ENCODE measurements at places on chromosomes 2 and 18.

DNA sequence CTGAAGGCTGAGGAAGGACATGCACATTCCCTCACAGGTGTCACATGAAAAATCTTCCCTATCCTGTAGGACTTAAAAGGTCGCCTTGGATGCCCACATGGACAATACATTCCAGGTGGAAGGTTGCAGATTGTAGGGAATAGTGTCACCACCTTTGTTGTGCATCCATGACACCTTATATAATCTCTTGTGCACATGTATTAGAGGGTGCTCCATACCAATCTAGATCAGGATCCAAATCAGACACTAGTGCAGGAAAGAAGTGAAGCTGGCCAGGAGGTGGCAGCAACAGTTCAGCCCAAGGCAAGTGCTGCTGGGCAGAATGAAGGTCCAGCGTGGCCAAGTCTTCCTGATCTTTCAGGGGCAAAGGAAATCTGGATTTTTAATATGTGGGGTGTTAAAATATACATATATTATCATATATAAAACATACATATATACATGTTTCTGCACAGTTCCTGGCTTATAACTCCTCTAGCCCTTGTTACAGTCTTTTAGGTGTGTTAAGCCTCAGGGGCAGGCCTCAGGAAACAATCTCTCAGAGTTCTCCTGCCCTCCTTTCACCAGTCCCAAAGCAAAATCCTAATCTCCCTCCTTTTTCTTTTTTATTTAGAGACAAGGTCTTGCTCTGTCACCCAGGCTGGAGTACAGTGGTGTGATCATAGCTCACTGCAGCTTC, 16.6 kb downstream of the NIF3L1 start:
- H3K27ac ChIP-seq, result no peak overlapping the region
- no peaks in the 10 kb centered on the region for H3K4me1 ChIP-seq
- DNase-seq, result peak; percentile 69
- H3K27me3 ChIP-seq, result no peaks in the 10 kb centered on the region

DNA sequence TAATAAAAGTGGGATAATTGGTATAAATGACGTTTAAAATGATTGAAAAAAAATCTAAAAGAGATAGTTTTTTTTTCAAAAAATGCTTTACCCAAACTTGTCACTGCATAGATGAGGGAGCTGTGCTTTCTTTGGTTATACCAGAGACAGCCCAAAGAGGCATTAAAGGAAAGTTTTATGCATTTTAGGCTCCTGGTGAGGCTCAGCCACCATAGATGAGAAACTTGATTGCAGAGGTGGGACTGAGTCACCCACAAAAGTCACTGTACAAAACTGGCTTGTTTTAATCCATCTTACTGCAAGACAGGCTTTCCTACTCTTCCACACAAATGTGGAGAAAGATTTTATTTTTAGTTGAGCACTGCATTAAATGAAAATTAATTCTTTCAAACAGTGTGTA, 2.4 kb downstream of the SMYD1 start:
- no peaks in the 10 kb centered on the region for H3K27me3 ChIP-seq
- H3K36me3 ChIP-seq, result no peaks in the 10 kb centered on the region
- peak overlapping the region; percentile 54 for H3K4me3 ChIP-seq
- peak overlapping the region; percentile 37 for H3K27ac ChIP-seq
- DNase-seq, result no peak

GRCh38 chr2:231627384-231628120, 34.9 kb downstream of the TEX44 start:
- no peaks in the 10 kb centered on the region for H3K36me3 ChIP-seq
- no peak overlapping the region for H3K4me3 ChIP-seq
- peak; percentile 70 for DNase-seq
- H3K4me1 ChIP-seq, result peaks cover 14% of the 10 kb centered on the region

GRCh38 chr2:144886862-144887261, 366.9 kb upstream of the ZEB2 start:
- peak; percentile 81 for DNase-seq
- H3K4me3 ChIP-seq, result no peak overlapping the region
- H3K27ac ChIP-seq, result no peak overlapping the region
- no peaks in the 10 kb centered on the region for H3K36me3 ChIP-seq

- no peak overlapping the region for H3K27ac ChIP-seq
- no peak overlapping the region for H3K4me3 ChIP-seq
- H3K4me1 ChIP-seq, result no peaks in the 10 kb centered on the region
- H3K27me3 ChIP-seq, result no peaks in the 10 kb centered on the region
Observed at GRCh38 chr2:37549598-37549997, 121.8 kb downstream of the CDC42EP3 start.

- H3K4me3 ChIP-seq, result no peak overlapping the region
- DNase-seq, result peak; percentile 39
- H3K27me3 ChIP-seq, result peaks cover 2% of the 10 kb centered on the region
- no peak overlapping the region for H3K27ac ChIP-seq
- no peaks in the 10 kb centered on the region for H3K36me3 ChIP-seq
Observed at GRCh38 chr18:49865401-49865800, 52.1 kb upstream of the ACAA2 start.

DNA sequence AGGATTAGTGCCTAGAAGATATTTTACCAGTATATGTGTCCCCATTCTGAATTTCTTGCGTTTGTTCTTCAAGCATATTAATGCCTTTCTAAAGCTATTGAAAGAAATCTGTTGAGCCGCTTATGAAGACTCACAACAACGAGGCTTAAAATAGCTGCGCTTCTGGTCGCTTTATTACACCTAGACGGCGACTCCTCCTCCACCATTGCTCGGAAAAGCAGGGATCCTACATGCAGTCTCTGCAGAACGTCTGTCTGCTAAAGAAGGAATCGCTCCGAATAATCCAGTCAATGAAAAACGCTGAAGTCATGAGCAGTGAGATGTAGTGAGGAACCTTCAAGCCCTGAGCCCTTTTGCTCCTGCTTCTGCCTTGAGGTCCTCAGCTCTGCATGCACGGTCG, 94.8 kb upstream of the ZNF516 start:
- H3K36me3 ChIP-seq, result no peaks in the 10 kb centered on the region
- peaks cover 5% of the 10 kb centered on the region for H3K4me1 ChIP-seq
- no peak overlapping the region for H3K4me3 ChIP-seq
- DNase-seq, result no peak
- H3K27me3 ChIP-seq, result no peaks in the 10 kb centered on the region
- H3K27ac ChIP-seq, result no peak overlapping the region

- H3K4me3 ChIP-seq, result no peak overlapping the region
- no peaks in the 10 kb centered on the region for H3K4me1 ChIP-seq
- no peaks in the 10 kb centered on the region for H3K36me3 ChIP-seq
Observed at GRCh38 chr2:204024503-204024902, 87.9 kb downstream of the ICOS start.

DNA sequence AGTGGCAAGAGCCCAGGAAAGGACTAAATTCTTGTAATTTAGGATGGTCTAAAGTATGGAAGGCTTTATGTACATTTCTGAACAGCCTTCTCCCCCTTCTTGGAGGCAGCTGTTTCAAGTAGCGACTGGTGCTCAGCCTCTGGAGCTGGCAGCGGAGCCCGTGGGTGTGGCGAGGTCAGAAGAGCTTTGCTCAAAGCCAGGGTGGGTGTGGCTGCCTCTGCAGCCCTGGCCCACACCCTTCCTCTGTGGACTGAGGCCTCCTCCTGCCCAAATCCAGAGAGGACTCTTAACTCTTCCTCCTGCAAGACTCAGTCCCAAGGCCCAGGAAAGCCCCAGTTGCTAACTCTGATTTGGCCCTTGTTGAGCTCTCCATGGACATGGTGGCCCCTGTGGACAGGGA, 202.1 kb upstream of the REV1 start:
- H3K27ac ChIP-seq, result peak overlapping the region; percentile 10
- peaks cover 45% of the 10 kb centered on the region for H3K4me1 ChIP-seq
- peak; percentile 73 for DNase-seq
- H3K4me3 ChIP-seq, result no peak overlapping the region
- no peaks in the 10 kb centered on the region for H3K36me3 ChIP-seq
- peaks cover 2% of the 10 kb centered on the region for H3K27me3 ChIP-seq

DNA sequence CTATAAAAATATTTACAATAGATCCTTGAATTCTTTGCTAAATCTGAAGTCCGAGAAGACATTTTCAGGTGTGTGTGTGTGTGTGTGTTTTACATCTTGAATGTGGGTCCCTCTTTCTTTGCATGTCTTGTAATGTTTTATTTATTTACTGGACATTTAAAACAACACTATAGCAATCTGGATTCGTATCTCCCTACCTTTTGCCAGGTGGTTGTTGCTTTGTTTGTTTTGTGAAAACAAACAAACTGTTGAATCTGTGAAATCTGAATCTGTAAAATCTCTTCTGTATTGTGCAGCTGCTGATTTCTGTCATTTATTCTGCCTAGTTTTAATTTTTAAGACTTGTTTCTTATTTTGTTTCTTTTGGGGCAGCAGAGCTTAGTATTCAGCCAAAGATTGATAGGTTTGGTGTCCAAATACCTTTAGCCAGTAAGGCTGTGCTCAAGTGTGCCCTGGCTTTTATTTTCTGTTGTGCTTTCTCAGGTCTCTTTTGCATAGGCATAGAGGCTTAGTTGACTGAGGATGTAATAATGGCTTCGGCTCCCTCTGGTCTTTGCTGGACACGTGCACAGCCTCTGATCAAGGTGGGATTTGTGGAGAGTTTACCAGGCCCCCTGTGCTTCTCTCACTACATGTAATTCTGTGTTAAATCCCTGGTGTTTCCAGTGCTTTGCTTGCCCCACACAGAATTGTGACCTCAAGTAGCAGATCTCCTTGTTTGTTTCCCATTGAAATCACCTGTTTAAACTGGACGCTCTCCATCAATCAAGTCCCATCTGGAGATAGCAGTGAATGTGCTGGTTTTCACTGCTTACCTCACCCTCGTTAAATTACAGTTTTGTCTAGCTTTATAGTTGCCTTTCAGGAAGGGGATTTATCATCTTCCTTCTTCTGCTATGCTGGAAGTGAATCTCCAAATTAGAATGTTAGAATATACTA, 71.1 kb downstream of the BIRC6 start:
- no peaks in the 10 kb centered on the region for H3K27me3 ChIP-seq
- no peak overlapping the region for H3K4me3 ChIP-seq
- DNase-seq, result peak; percentile 13
- H3K36me3 ChIP-seq, result peaks cover 11% of the 10 kb centered on the region
- H3K4me1 ChIP-seq, result peaks cover 2% of the 10 kb centered on the region

GRCh38 chr2:31925517-31925916, 85.3 kb downstream of the MEMO1 start:
- no peaks in the 10 kb centered on the region for H3K27me3 ChIP-seq
- H3K4me1 ChIP-seq, result no peaks in the 10 kb centered on the region
- H3K36me3 ChIP-seq, result peaks cover 6% of the 10 kb centered on the region
- H3K4me3 ChIP-seq, result no peak overlapping the region

- no peak overlapping the region for H3K27ac ChIP-seq
- H3K36me3 ChIP-seq, result no peaks in the 10 kb centered on the region
- H3K27me3 ChIP-seq, result no peaks in the 10 kb centered on the region
- H3K4me3 ChIP-seq, result no peak overlapping the region
- H3K4me1 ChIP-seq, result no peaks in the 10 kb centered on the region
Observed at GRCh38 chr2:213090772-213091171, 60.6 kb downstream of the IKZF2 start.

GRCh38 chr18:21686282-21687105, 18.1 kb downstream of the ABHD3 start:
- H3K4me3 ChIP-seq, result no peak overlapping the region
- peak; percentile 47 for DNase-seq
- H3K27ac ChIP-seq, result peak overlapping the region; percentile 3
- H3K36me3 ChIP-seq, result no peaks in the 10 kb centered on the region
- H3K4me1 ChIP-seq, result no peaks in the 10 kb centered on the region

DNA sequence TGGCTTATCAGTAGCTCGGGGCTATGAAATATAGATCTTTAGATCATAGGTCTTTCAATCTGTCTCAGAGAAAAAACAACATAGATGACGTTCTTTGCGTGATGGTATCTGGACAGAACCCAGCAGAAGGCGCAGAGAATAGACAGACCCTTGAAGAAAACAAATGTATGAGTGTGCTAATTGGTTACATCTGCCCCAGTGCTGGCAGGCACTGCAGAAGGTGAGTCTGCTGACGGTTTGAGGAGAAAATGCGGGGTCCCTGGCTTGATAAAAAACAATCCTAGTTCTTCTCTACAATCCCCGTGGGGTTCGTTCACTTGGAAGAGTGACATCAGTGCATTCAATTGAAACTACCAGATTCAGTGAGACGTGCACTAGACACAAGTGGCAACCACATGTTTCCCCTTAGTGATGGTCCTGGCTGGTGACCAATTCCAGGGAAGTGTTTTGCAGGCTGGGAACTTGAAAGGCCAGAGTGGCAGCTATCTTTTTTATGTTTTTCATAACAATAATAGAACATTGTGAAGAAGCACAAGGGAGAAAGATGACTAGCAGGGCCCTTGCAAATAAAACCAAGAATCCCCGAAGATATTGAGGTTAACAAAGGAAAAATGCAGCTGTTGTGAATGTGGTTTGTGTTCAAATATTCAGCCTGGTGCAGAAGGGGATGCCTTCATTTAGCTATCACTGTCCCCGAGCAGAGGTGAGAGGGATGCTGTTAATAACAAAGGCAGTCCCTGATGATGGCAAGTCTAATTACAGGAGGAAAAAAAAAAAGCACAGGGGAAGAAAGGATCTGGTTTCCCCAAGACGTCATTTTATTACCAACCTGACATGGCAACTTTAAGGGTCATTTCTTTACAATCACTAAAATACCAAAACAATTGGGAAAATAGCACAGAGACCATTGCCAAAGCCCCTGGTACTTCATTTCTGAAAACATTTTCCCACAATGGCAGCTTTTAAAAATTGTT, 337.6 kb upstream of the FIGN start:
- no peak overlapping the region for H3K4me3 ChIP-seq
- H3K4me1 ChIP-seq, result peaks cover 2% of the 10 kb centered on the region
- peak; percentile 29 for DNase-seq
- no peaks in the 10 kb centered on the region for H3K27me3 ChIP-seq

DNA sequence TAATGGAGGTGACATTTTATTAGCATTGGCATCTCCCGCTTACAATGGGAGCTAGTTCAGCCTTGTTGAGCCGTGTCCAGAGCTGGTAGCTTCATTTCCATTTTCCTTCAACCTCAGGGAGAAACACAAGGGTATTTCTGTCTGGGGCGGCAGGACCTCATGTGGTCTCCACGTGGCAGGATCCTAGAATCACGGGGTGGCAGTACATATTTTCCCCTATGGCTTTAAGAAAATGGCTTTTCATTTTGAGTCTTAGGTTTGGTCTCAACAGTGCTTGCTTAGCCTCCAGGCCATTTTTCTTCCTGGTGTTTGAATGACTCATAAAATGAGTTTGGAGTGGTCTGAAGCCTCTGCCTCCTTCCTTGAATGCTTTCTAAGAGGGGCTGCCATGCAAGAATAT, 20.3 kb downstream of the CABLES1 start:
- DNase-seq, result peak; percentile 46
- H3K36me3 ChIP-seq, result no peaks in the 10 kb centered on the region
- no peak overlapping the region for H3K27ac ChIP-seq
- no peak overlapping the region for H3K4me3 ChIP-seq

DNA sequence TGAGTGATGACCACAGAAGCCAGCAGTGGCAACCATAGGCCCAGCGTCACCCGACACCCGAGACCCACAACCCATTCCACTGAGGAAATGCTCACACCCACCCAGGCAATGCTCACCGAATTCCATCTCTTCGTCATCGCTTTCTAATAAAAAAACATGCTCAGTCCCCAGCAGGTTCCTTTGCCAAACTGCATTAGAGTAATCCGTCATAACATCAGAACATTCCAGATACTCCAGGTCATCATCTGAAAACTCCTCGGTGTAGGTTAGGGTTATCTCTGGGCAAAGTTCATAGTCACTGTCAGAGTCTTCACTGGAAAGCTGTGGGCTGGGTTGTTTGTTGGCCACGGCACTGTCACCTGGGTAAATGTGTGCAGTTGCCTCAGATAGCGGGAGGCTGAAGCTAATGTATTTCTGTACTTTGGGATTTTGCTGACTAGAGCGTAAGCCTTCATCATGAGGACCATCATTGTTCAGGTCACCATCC, 49.3 kb downstream of the ALPK2 start:
- no peaks in the 10 kb centered on the region for H3K36me3 ChIP-seq
- H3K27me3 ChIP-seq, result no peaks in the 10 kb centered on the region
- H3K4me1 ChIP-seq, result peaks cover 13% of the 10 kb centered on the region
- H3K27ac ChIP-seq, result peak overlapping the region; percentile 81
